ENCODE measurements at places on chromosomes 5 and 9. TPM values are rescaled to one million over a fixed set of nuclear protein-coding genes. Genes with fewer than 3 reads are reported as not detected.

The CDH6 gene
- total RNA-seq, result 1.3 TPM

DNA sequence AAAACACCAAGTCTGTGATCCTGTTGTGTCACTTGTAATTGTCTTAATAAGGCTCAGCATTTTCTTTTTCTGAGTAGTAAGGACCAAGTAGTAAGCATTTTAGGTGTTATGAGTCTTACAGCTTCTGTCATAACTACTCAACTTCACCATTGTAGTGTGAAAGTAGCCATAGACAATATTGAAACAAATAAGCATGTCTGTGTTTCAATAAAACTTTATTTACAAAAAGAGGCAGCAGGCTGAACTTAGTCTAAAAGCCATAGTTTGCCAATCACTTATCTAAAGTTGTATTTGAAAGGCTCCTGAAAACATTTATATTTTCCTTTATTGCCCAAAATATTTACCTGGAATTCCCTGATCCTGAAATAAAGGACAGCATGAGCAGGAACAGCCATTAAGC lies 796.1 kb downstream of the CDH12 start:
- no peak for DNase-seq

The CBY3 gene
- total RNA-seq, result not detected

The MLANA gene
- not detected for total RNA-seq

DNA sequence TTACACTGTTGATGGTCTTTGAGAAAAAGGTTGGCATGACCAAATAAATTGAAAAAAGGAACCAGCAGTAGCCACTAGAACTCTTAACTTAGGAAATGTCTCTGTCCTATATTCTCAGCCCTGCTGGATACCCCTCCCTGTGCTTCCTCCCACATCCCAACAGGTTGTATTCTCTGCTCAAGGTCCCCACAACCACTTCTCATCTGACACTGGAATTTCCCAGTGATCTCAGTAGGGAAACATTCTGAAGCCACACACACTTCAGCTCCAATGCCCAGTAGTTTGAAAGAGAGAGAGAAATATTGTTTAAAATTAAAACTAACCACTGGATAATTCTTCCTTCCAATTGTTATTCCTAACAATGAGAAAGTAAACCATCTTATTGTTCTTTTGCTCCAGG lies 30.0 kb upstream of the NREP start:
- DNase-seq, result no peak

DNA sequence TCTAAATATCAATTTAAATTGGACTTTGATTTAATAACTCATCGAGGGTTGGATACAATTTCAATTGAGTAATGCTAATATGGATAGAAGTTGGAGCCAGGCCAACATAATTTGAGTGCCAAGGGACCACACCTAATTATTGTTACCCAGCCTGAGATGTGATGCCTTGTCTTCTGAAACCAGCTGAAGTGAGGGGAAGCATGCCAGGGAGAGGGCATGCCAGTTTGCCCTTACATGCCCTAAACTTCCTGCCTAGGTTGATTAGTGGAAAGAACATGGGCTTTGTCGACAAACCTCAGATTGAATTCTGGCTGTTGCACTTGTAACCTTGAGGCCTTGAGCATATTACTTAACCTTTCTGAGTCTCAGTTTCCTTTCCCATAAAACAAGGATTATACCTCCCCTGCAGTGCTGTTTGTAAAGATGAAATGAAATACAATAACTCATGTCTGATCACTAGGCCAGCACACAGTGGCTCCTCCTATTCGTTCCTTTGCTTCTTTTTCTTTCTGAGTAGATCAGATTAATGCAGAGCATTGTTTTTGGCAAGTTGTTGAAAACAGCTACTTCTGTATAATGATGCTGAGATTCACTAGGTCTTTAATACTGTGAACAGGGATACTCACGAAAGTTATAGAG lies 412.8 kb downstream of the TLE4 start:
- DNase-seq, result no peak

- DNase-seq, result no peak
These were observed 26.4 kb downstream of the GGTA1 start for GRCh38 chr9:121473229-121473628.

DNA sequence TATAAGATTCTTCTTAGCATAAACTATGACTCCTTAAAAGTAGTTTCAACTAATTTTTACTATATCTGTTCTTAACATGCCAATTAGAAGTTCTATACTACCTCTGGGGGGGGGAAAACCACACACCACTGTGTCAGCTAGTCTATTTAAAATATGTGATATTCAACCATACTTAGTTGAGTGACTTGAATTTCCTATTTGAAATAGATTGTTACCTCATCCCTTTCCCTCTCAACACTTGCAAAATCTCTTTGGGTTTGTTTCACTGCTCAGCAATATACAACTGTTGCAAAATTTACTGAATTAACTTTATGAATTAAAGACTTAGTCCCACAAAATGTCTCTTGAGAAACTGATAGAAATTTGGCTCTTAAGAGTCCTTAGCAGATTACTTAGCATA lies 151.1 kb upstream of the POU5F2 start:
- no peak for DNase-seq

- no peak for DNase-seq
These were observed 235.1 kb upstream of the TUT7 start for GRCh38 chr9:86589273-86589672.

The TMC1 gene
- total RNA-seq, result 0.18 TPM

The LURAP1L gene
- total RNA-seq, result 12.7 TPM

GRCh38 chr5:96788112-96788749 lies 19.5 kb downstream of the ERAP1 start:
- DNase-seq, result no peak

DNA sequence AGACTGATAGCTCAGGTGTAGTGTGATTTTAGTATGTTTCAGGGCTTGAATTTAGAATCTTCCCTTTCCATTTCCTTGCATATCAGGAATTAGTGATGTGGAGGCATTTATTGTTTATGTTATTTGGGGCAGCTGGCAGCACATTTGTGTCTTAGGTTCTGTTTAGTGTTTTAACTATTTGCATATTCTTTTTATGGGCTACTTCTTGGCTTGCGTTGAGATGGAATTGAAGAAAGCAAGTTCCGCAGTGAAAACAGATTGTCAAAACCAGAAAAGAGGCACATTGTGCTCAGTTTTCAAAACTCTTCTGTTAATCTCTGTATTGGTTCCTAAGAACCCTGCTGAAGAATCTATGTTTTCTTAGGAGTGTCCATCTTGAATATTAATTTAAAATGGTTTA lies 80.3 kb downstream of the ZSWIM6 start:
- no peak for DNase-seq

DNA sequence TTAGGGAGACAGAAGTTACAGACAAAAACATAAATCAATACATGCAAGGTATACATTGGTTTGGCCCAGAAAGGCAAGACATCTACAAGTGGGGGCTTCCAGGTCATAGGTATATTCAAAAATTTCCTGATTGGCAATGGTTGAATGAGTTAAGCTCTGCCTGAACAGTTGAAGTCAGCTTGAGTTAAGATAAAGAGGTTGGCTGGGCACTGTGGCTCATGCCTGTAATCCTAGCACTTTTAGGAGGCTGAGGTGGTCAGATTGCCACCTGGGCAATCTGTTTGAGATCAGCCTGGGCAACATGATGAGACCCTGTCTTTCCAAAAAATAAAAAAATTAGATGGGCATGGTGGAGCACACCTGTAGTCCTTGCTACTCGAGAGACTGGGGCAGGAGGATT lies 16.3 kb downstream of the TMC1 start:
- no peak for DNase-seq

DNA sequence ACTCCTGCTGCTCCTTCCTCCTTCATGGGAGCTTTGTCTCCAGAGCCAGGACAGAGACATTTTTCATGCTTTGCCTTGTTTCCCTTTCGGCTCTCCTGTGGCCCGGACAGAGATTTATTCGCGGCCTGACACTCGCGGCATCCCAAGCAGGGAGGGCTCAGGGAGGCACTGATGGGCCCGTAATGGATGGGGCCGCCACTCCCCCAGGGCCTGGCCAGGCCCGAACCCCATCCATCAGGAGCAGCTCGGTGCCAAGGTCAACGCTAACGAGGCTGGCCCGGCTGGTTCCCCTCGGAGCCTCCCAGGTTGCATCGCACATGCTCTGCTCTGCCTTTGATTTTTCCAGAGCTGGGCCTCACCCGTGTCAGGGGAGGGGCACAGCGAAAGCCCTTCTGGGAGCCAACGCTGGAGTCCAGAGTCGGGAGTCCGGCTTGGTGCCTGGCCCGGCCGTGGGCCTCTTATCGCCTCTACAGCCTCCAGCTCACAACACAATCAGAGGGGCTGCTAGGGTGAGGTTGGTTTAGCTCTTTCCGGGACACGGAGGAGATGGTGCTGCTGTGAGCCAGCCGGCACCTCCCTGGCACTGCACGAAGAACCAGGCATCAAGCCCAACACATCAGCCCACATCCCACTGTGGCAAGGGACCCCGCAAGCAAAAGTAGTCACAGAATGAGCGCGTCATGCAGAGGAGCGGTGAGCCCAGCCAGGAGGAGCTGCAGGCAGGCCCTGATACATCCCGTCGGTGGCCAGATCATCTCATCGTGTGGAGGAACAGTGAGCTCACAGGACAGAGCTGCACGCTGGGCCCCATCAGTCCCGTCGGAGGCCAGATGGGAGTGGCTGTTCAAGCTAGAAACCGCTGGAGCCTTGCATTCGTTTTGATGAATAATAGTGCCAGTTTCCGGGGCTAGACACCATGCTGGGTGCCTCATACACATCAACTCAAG lies 72.2 kb upstream of the BARHL1 start:
- no peak for DNase-seq

The SLC25A2 gene
- total RNA-seq, result 0.25 TPM

- no peak for DNase-seq
These were observed 39.5 kb downstream of the DDX4 start for GRCh38 chr5:55777332-55777731.

Data from left lobe of liver (tissue), 2 donors.